ENCODE measurements at places on chromosomes 2 and 18.

GRCh38 chr2:234745347-234745746, 206.5 kb upstream of the SH3BP4 start:
- DNase-seq, result no peak

GRCh38 chr2:30611583-30611982, 164.5 kb downstream of the LCLAT1 start:
- DNase-seq, result no peak

DNA sequence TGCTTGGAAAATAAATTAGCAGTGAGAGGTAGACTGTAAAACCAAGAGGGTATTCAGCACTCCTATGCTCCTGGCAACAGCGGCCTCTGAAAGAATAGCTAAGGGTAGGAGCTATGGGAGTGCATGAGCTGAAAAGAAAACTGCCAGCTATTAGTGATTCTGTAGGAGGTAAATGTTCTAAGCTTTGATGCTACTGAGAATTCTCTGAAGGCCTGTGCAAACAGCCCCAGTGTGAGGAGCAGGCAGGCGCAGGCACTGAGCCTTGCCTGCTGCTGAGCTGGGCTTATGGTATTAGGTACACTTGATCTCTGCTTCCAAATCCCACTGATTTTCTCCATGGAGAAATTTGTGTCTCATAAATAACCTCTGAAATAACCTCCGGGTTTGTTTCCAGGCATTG, 86.7 kb downstream of the NYAP2 start:
- DNase-seq, result no peak

GRCh38 chr2:75041226-75041625, 82.8 kb downstream of the POLE4 start:
- no peak for DNase-seq

GRCh38 chr2:234488913-234489451, 7.9 kb downstream of the ARL4C start:
- peak; percentile 53 for DNase-seq

GRCh38 chr2:85462322-85462721, 43.8 kb downstream of the SH2D6 start:
- no peak for DNase-seq

DNA sequence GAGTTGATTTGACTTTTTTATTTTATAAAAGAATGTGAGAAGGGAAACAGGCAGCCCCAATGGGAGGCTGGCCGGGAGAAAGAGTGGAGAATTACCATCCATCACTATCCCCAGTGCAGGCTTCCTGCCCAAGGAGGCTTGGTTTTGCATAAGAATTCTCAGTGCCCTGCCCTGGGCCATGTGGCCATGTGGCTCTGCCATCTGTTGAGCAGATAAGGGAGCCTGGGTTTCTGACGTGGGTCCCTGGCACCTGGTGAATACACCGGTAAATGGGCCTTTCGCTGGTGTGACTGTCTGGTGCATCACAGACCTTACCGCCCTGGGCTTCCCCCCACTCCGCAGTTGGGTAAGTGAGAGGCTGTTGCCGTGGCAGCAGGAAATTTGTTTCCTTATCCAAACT, 54.5 kb upstream of the TMEM163 start:
- no peak for DNase-seq

DNA sequence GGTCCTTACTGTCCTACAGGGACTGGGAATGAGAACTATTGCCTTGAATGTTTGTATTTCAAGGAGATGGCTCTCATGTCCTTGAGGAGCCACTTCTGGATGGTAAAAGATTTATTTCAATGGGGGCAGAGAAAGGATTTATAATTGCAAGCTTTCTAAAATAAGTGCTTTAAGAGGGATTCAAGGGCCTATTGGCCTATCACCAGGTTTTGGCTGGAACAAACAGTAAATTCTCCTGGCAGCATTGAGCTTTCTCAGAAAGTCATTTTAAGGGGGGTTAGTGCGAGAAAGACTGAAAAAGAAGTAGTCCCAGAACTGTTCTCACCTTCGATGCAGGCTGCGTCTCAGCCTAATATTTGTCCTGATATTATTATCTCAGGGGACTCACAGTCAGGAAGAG, 29.8 kb downstream of the DPP10 start:
- DNase-seq, result no peak

DNA sequence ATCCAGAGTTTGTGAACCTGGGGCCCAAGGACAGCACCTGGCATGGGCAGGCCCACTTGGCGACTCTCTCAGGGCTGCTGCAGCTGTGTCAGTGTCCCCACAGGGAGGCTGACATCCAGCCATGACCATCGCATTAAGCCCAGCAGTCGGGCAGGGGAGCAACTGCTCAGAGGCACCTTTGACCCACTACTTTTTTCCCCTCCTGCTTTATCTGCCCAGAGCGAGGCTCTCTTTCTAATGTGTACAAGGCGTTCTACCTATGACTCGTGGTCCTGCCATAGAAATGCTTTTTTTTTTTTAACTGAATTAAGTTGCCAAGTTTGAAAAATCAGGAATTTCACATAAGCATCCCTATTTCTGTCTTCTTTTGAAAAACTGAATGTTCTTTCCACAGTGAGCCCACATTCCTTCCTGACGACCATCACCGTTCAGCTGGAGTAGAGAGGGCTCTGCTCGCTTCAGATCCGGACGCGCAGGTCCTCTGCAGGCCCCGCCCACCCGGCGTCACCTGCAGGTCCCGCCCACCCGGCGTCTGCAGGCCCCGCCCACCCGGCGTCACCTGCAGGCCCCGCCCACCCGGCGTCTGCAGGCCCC, 403 bp upstream of the CLUL1 start:
- peak; percentile 46 for DNase-seq

- DNase-seq, result no peak
Observed at GRCh38 chr18:33866386-33866785, 288.4 kb downstream of the ASXL3 start.

- no peak for DNase-seq
Observed at GRCh38 chr18:39776766-39777165, 2178.3 kb upstream of the PIK3C3 start.

GRCh38 chr18:37487400-37487867, 78.2 kb downstream of the CELF4 start:
- no peak for DNase-seq

DNA sequence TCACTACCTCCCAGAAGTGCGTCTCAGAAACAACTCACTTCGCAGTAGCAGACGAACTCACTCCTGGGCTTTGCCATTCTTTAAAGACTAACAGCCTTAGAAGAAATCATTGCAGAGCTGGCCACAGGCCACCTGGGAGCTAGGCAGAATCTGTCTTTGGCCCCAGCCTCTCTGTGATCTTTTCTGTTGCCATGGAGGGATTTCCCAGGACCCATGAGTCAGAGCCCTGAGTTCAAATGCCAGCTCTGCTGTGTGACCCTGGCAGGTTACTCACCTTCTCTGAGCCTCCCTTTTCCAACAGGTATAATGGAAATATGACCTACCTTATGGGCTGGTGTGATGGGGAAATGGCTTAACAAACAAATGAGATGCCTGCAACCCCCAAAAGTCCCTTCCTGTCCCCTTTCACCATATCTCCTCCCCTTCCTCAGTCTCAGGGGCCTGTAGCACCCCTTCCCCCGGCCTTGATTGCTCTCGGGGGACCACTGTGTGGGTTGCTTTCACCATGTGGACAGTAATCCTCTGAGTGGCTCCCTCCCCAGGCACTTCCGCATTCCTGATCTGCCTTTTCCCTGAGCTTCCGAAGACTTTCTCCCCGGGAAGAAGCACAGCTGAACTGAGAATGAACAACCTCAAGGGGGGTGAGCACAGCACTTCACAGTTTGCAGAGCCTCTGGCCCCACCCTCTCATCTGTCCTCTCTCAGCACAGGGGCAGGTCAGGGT, 34.0 kb upstream of the SLC66A3 start:
- no peak for DNase-seq

GRCh38 chr2:113112441-113112840, 15.0 kb upstream of the IL1RN start:
- DNase-seq, result no peak

- DNase-seq, result no peak
Observed at GRCh38 chr2:121810959-121811853, 55.8 kb downstream of the TSN start.
